Spinal cord (tissue), 10 donors: ENCODE measurements at places on chromosomes 13 and 19. TPM values are rescaled to one million over a fixed set of nuclear protein-coding genes. Genes with fewer than 3 reads are reported as not detected.

- DNase-seq: no peak
These were observed 200.2 kb downstream of the DCLK1 start for GRCh38 chr13:35930665-35931631.

DNA sequence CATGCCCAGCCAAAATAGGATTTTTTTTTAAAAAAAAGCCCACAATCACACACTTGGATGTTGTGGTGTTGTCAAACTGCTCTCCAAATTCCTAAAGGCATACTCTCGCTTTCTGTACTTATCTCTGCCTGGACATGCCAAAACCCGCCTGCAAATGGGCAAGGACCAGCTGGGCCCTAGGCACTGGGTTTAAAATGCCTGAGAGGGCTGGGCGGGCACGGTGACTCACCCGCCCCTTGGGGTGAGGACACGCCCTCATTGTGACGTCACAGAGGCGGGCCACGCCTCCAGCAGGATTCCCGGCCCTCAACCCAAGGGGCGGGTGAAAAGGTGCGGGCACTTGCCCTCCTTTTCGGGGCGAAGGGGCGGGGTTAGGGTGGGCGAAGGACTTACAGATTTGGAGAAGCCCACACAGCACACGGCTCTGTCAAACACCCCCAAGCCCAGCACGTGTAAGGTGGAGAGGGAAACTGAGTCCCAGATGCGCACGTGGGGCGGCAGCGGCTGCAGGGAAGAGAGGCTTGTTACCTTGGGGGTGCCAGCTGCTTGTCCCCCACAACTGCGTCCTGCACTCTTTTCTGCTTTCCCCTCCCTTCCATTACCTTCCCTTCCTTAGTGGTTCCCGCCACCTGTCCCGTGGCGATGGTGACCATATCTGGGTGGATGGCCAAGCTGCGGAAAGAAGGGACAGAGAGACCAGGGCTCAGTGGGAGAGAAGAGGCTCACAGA lies 6.6 kb downstream of the EML2 start:
- no peak for DNase-seq

DNA sequence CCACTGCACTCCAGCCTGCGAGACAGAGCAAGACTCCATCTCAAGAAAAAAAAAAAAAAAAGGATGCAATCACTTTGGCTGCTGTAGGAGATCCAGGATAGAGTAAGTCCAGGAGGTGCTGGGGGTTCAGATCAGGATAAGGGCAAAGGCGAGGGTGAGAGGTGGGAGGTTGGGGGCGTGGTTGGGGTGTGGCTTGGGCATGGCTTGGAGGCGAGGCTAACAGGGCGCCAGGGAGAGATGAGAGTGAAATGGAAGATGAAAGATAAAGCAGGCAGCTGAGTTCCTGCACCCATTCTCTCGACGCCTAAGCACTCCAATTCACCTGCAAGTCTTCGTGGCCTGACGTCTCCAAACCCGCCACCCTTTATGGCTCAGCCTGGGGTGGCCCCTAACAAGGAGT lies 25.0 kb upstream of the ZNRF4 start:
- no peak for DNase-seq

PLPPR2 gene
- 30.4 TPM for total RNA-seq

EFNB2 gene
- total RNA-seq: 83.3 TPM
